Stimulated activated CD4-positive, alpha-beta T cell treated with anti-CD3 and anti-CD28 coated beads, Interleukin-15, amount 100 ng/mL, for 1 hour (primary cell): ENCODE measurements at places on chromosomes 5 and 9.
A peak's percentile ranks its signal among the peaks of the same experiment; 100 is the strongest.

GRCh38 chr5:181188700-181189362 is 16.2 kb downstream of the TRIM7 start:
- peak; percentile 69 for DNase-seq

DNA sequence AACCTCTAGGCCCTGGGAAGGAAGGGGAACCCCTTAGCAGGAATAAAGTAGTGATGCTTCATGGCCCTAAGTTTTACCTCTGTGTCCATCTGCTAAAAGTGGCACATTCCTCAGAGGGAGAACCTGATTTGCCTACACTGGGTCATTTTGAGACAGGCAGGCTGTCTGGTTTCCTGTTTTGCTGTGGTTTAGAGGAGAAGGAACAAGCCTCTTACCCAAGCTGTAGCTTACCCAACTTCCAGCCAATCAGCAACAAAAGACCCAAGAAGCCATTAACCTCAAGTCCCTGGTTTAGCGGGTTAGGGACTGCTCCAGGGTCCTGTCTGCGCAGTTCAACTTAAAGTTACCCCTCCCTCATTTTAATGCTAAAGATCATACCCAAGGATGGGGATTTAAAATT is 411.0 kb downstream of the MAT2B start:
- no peak for DNase-seq

DNA sequence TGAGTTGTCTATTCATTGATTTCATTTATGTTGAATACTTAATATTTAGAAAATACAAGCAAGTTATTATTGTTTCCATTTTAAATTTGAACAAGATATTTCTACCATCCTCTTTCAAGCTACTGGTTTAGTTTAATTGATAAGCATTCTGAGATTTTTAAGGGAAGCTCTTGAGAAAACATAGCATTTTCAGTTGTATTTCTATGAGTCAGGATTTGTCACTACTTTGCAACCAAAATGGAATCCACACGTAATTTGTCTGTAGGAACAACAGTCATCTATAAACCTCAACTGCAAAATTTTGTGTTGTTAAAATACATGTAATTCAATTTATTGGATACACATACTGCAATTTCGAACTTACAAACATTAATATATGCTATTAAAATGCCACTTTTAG is 74.0 kb downstream of the PRR16 start:
- no peak for DNase-seq

DNA sequence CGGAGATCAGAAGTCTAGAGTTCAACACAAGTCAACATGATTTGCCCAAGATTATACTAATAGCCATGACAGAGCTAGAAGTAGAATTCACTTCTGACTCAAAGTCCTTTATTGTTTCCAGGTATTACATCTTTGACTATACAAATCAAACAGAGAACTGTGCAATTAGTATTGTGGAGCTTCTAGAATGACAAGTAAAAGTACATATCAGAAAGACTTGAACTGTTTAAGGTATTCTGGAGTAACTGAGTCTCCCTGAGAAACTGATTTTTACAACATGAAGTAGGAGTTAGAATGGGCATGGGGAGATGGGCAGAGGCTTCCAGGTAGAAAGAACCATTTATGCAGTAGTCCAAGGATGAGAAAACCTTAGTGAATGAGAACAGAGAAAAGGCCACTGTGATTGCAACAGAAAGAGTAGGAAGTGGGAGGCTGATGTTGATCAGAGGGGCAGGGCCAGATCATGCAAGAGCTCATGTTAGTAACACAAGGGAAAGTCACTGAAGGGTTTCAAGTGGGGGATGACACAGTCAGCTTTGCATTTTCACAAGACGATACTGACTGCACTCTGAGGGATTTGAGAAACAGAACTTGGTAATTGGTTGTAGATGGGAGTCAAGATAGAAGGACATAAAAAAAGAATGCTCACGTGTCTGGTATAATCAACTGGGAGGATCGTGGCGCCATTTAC is 280.7 kb downstream of the RFX3 start:
- no peak for DNase-seq

- no peak for DNase-seq
Observed at GRCh38 chr9:121692606-121693387, 41.4 kb downstream of the DAB2IP start.

DNA sequence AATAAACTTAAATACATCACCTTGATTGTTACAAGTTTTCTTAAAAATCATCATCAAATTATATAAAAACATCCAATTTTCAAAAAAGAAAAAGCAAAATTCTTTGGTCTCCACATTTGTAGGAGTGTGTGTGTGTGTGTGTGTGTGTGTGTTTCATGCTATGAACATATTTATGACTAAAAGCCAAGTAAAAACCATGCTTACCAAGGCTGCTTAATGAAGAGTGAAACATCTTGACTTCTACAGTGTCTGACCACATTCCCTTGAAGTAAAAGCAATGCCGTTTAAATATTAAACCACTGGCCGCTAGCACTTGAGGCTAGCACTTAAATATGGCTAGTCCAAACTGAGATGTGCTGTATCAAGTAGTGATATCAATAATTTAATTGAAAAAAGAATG is 549.1 kb upstream of the CCNG1 start:
- DNase-seq, result no peak
